Hematopoietic multipotent progenitor cell treated with erythropoietin and hydrocortisone succinate and interleukin-3 and kit ligand, for 6 days (in vitro differentiated cells): ENCODE measurements at places on chromosomes 6 and 20.

GRCh38 chr6:152201120-152201519 is 393.6 kb downstream of the ESR1 start:
- no peak for DNase-seq

- no peak for DNase-seq
Observed at GRCh38 chr20:60065741-60066437, 107.7 kb downstream of the CDH26 start.

DNA sequence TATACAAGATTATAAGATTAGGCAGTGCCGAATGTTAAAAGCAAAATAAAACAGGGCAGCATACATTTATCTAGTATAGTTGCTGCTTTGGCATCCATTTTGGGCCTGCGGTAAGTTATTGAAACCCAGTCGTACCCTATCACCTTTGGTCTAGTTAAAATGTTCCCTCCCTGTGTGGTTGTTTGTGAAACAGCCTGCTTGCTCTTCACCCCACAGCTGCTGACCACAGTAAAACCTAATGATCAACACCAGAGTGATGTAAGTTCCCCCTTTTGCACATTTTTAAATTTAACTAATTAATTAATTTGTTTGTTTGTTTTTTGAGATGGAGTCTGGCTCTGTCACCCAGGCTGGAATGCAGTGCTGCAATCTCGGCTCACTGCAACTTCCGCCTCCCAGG is 50.3 kb upstream of the TXNDC5 start:
- DNase-seq: peak; percentile 65

GRCh38 chr6:135810486-135810885 is 41.0 kb upstream of the PDE7B start:
- DNase-seq: no peak

- peak; percentile 27 for DNase-seq
Observed at GRCh38 chr20:8271727-8272126, 139.7 kb downstream of the PLCB1 start.

DNA sequence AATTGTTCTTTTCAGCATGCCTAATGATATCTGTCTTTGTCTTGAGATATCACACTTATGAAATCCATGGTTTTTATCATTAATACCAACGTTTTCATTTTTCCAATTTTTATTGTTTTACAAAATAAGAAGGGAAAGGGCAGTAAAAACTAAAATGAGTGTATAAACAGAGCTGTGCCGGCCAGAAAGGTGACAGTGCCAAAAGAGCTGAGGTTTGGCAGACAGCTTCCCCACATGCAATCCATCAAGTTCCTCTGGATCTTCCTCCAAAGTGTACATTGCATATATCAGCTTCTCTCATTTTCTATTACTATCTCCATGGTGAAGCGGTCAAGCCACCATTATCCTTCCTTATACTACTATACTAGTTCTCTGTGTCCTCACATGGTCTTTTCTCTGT is 10.1 kb upstream of the TMEM244 start:
- DNase-seq: no peak

GRCh38 chr6:29376003-29376402 is 912 bp upstream of the OR12D3 start:
- DNase-seq: peak; percentile 61
